Urinary bladder (tissue), 4 donors: ENCODE measurements at places on chromosomes 5 and 9. TPM values are rescaled to one million over a fixed set of nuclear protein-coding genes. Genes with fewer than 3 reads are reported as not detected.

DNA sequence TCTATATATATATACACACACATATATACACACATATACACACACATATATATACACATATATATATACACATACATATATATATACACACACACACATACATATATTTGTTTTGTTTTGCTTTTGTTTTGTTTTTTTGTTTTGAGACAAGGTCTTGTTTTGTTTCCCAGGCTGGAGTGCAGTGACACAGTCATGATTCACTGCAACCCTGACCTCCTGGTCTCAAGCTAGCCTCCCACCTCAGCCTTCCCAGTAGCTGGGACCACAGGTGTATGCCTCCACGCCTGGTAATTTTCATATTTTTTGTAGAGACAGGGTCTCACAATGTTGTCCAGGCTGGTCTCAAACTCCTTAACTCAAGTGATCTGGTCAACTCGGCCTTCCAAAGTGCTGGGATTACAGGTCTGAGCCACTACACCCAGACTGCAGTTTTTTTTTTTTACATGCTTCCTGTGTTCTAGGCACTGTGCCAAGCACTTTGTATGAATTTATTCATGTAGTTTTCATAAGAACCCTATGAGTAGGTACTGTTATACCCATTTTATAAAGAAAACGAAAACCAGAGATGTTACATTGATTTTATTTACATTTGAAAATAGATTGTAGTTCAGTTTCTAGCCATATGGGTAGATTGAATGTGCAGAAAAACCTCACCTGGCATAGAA, 120.7 kb downstream of the PBX3 start:
- DNase-seq: no peak

PDLIM4 gene
- 114 TPM for polyA plus RNA-seq

GRCh38 chr9:134959971-134960310, 42.2 kb upstream of the FCN1 start:
- no peak for DNase-seq

- DNase-seq: no peak
These were observed 1041.1 kb upstream of the COX7C start for GRCh38 chr5:85576666-85577065.
